ENCODE measurements at places on chromosomes 1 and 21.

GRCh38 chr1:29342983-29343382 is 106.7 kb downstream of the PTPRU start:
- DNase-seq = no peak

DNA sequence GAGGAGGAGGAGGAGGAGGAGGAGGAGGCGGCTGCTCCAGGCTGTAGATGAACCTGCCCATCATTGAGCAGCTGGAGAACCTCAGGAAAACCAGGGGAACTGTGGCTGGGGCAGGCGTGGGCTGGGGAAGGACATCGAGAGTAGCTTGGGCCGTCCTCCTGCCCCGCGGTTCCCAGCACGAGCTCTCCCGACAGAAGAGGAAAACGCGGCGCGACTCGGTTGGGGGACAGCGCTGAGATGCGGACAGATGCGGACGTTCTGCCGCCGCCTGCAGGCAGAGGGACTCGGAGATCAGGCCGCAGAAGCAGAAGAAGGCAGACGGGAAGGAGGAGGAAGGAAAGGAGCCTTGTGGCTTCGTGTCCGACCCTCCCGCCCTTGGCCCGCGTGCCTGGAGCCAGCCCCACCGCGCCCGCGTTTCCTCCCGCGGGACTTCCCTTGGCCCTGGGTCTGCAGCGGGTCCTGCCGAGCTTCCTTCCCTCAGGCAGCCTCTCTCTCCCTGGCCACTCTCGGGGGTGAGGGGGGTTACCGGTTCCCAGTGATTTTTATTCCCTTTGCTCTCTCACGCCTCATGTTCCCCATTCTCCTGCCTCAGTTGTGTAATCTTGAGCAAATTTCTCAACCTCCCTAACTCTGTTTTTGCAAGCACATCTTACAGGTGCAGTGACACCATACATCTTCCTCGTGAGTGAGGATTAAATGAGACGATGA is 1.7 kb upstream of the TNFRSF9 start:
- DNase-seq = no peak

DNA sequence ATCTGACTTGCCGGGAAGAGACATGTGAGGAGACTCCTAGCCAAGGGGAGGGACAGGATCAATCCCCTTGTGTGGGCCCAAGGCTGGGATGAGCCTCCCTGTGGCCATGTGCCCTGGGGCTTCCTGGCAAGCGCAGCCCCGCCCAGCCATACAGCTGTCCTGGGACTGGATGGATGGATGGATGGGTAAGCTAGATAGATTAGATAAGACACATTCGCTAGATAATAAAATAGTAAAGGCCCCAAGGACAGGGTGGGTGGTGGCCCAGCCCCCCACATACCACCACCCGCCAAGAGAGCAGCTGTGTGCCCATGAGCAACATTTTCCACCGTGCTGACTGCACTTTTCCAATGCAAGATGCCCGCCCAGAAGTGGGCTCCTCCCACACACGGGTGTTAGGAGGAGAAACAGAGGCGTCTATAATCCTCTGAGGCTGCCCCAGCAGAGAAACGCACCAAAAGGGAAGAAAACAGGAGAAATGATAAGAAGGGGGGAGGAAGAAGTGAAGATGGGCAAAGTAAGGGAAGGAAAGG is 25.1 kb downstream of the ZBTB17 start:
- DNase-seq = no peak

DNA sequence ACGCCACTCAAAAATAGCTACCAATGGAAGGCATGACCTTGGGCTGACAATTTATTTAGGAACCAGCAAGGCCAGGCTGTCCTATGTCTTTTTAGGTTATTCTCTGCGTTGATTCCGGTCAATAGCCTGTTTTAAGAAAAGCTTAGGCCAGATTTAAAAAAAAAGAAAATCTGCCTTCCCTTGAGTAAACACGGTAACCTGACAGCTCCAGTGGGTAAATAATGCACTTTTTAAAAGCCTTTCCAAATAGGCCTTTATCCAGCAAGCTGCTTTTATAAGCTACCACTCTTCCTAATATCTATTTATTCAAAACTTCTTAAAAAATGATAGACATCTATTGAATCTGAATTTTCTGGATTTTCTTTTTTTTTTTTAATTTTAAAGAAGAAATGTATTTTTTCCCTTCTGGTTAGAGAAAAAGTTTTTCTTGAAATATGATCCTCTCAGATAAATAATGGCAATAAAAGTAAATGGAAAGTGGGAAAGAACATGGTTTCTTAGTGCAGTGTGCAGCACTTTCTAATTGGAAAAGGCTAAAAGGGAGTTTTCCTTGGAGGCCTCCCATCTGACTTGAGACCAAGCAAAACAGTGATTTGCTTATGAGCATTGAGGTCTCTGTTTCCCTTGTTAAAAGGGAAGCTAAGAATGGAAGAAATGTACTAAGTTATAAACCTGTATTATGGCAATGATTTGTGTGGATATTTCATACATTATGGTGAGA is 281.0 kb upstream of the RUNX1 start:
- peak; percentile 21 for DNase-seq

- DNase-seq = no peak
These were observed 49.6 kb downstream of the SLC9C2 start for GRCh38 chr1:173553312-173553711.

GRCh38 chr21:18917622-18918021 is 514.0 kb upstream of the TMPRSS15 start:
- no peak for DNase-seq

DNA sequence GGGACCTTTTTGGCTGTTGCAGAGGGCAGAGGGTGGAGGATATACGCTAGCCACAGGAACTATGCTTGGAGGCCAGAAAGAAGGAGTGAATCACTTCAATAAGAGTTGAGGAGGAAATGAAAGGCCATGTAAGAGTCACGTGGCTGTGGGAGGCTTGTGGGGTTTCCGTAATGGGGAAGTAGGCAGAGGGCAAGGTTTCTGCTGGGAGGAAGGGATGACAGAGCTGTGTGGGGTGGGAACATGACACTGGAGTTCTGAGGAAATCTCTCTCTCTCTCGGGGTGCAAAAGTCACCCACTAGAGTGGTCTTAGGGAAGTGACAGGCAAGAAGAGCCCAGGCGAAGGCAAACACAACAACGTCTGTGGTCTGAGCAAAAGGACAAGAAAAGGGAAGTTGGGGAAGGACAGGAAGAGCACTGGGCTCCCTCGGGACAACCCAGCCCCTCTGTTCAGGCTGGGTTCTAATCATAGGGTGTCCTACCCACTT is 3.9 kb upstream of the CD1C start:
- DNase-seq = no peak

DNA sequence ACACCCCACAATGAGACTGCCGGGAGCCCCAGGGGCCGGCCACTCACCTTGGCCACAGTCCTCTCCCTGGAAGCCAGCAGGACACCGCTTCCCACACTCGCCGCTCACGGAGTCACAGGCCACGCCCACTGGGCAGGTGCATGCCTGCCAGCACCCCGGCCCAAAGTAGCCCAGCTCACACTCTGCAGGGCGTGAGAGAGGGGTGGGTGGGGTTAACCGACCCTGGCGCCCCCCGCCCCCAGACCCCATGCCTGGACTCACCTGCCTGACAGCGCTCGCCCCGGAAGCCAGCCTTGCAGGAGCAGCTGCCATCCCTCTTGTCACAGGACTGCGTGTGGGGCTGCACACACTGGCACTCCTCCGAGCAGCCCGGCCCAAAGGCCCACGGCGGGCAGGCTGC is 50.7 kb downstream of the ARHGEF16 start:
- DNase-seq = no peak

GRCh38 chr1:240109920-240110636 is 18.4 kb downstream of the FMN2 start:
- no peak for DNase-seq

GRCh38 chr1:82466891-82467290 is 666.2 kb downstream of the ADGRL2 start:
- DNase-seq = no peak

DNA sequence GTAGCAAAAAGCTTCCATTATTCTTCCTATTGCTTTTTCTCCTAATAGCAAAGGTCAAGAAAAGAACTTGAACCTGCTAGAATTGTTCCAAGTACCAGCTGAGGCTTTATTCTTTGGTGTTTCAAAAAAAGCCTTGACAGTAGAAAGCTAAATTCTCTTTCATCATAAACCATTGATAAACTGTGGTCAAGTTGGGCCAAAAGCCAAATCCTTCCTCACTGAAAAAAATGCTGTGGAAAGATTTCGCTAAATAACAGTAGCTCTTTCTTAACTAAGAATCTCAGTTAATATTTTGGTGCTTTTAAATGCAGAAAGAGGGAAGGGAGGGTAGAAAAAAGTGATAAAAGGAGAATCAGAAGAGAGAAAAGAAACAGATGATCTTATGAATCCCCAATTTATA is 14.0 kb upstream of the JAM2 start:
- no peak for DNase-seq

- DNase-seq = peak; percentile 99
These were observed 51.7 kb downstream of the SH3GLB1 start for GRCh38 chr1:86756062-86756406.

- DNase-seq = no peak
These were observed 367.6 kb upstream of the VAMP3 start for GRCh38 chr1:7403265-7404045.

DNA sequence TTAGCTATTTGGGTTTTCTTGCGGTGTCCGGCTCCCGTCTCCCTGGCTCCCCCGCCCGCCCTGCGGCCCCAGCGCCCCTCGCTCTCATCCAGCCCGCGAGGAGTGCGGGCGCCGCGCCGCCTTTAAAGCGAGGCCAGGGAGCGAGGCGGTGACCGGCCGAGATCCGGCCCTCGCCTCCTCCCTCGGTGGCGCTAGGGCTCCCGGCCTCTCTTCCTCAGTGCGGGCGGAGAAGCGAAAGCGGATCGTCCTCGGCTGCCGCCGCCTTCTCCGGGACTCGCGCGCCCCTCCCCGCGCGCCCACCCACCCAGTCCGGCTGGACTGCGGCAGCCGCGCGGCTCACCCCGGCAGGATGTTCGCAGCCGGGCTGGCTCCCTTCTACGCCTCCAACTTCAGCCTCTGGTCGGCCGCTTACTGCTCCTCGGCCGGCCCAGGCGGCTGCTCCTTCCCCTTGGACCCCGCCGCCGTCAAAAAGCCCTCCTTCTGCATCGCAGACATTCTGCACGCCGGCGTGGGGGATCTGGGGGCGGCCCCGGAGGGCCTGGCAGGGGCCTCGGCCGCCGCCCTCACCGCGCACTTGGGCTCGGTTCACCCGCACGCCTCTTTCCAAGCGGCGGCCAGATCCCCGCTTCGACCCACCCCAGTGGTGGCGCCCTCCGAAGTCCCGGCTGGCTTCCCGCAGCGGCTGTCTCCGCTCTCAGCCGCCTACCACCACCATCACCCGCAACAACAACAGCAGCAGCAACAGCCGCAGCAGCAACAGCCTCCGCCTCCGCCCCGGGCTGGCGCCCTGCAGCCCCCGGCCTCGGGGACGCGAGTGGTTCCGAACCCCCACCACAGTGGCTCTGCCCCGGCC is 492 bp downstream of the HLX start:
- peak; percentile 40 for DNase-seq

- DNase-seq = peak; percentile 98
These were observed 29.1 kb upstream of the GRHL3 start for GRCh38 chr1:24289937-24290595.

- no peak for DNase-seq
These were observed at the start of gene CCDC17 for GRCh38 chr1:45623972-45624371. CCDC17 (minus strand) TSS chr1:45624054; CDS start chr1:45623909, 145 bp downstream.

DNA sequence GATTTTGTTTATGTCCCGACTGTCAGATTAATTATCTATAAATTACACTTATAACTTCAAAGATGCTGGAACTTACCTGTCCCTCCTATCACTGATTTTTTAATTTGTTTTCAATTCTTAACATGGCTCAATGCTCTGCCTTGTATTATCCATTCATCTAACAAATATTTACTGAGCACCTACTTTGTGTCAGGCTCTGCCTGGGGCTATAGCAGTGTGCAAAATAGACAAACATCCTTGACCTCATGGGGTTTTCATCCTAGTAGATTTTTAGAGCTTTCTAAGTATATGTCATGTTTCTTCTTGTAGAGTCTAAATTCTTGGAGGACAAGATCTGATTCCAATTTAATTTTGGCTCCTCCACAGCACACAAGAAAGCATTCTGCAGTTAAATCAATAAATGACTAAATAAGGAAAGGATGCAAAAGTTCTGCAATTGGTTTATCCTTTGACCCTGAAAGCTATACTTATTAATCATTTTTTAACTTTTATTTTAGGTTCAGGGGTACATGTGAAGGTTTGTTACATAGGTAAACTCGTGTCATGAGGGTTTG is 10.8 kb upstream of the SMYD2 start:
- DNase-seq = no peak

- DNase-seq = no peak
These were observed 11.3 kb downstream of the C1orf116 start for GRCh38 chr1:207021139-207021861.

DNA sequence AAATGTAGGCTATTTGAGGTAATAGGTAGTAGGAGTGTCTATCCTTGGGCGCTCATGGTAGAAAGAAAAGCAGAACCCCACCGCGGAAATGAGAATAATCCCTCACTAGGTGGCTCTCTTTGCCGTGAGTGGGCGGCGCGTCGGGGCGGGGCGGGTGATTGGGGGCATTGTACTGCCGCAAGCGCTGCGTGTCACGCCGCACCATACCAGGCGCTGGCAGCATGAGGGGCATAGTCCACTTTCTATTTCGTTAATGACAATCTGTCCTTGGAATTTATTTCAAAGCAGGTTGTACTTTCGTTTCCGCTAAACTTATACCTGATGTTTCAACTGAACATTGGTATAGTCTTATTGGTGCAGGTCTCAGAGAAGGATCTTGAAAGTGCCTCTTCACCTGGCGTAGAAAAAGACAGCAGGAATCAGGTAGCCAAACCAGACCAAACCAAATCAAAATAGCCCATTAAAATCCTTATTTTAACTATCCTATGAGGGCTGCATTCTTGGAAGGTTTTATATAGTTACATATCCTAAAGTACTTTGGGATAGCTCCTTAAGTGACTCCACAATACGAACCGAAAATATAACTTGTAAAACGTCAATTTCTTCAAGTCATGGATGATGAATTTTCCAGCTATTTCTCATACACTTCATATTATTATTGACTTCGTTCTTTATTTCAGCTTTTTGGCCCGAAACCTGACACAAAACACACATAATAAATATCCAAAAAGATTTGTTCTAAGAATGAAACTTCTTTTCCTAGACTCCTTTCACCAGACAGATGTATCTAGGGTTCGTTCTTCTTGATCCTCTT is 1.9 kb upstream of the SMG7 start:
- DNase-seq = peak; percentile 91

DNA sequence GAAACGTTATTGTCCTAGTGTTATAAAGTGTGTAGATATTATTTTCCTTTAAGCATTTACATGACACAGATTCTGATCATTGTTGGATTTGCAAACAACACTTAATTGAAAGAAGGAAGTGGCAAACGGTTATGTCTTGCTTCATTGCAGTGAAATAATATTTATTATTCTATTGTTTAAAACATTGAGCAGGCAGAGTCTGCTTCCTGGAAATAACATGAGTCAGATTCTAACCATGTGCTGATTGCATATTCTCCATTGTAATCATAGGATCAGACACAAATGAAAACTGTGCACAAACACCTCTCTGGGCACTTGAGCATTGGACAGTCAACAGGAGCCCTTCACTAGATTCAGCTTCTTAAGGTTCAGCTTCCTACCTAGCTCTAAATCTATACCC is 46.8 kb upstream of the USP25 start:
- no peak for DNase-seq

- no peak for DNase-seq
These were observed 30.9 kb downstream of the PRDM2 start for GRCh38 chr1:13730751-13731482.

GRCh38 chr1:11248169-11248568 is 14.2 kb downstream of the MTOR start:
- no peak for DNase-seq

All from NCI-H1092 treated with DMSO at 0.1 percent for 48 hours (cell line).